ENCODE measurements at places on chromosomes 1 and 21. TPM values are rescaled to one million over a fixed set of nuclear protein-coding genes. Genes with fewer than 3 reads are reported as not detected.

VWA5B1 gene
- not detected for total RNA-seq

IQCC gene
- 5.6 TPM for total RNA-seq

FCN3 gene
- 15.6 TPM for total RNA-seq

CLDN8 gene
- total RNA-seq = 6.9 TPM

SAMD11 gene
- total RNA-seq = 61.6 TPM

DNA sequence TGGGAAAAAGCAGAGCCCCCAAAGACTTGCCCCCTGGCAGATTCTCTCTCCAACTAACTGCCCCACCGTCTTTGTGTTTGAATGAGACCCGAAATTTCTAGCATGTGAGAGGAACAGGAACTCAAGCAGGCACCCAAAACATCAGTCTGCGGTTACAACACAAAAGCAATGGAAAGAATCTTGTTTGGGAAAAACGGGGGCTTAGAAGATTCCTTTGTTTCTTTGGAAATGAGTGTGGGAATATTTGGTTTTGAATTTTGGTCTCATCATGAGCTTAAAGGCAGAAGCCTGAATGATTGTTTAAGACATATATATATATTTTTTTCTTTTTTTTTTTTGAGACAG, 188.9 kb upstream of the TMEM51 start:
- no peak overlapping the region for H3K4me3 ChIP-seq
- H3K36me3 ChIP-seq = no peaks in the 10 kb centered on the region
- no peak overlapping the region for H3K27ac ChIP-seq
- no peaks in the 10 kb centered on the region for H3K27me3 ChIP-seq
- DNase-seq = no peak
- no peaks in the 10 kb centered on the region for H3K4me1 ChIP-seq

DNA sequence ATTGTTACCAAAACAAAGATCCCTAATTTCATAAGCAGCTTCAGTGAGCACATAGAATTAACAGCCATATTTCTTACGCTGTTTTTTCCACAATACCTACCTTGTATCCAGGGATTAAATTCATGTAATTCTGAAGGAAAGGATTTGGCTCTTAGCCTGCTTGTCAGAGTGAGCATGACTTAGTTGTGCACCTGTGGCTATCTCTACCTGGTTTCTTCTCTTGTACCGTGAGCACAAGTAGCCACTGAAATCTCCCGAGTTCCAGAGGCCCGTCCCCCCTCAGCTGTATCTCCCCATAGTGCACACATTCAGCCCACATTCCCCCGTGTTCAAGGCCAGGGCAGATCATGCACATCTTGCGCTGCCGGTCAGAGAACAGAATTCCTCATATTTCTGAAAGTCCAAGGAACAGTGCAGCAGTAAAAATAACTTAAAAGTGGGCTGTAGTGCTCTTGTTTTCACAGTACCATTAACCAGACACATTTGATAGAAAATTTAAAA, 2.3 kb downstream of the TENT5C start:
- H3K4me1 ChIP-seq = peaks cover 12% of the 10 kb centered on the region
- H3K27ac ChIP-seq = no peak overlapping the region
- DNase-seq = no peak

GRCh38 chr1:32291145-32291707, 657 bp upstream of the HDAC1 start:
- no peaks in the 10 kb centered on the region for H3K36me3 ChIP-seq
- no peak for DNase-seq
- H3K4me1 ChIP-seq = peaks cover 8% of the 10 kb centered on the region
- H3K27me3 ChIP-seq = no peaks in the 10 kb centered on the region

- no peaks in the 10 kb centered on the region for H3K27me3 ChIP-seq
- H3K36me3 ChIP-seq = no peaks in the 10 kb centered on the region
- no peaks in the 10 kb centered on the region for H3K4me1 ChIP-seq
- DNase-seq = no peak
- no peak overlapping the region for H3K4me3 ChIP-seq
Observed at GRCh38 chr1:88736633-88737248, 52.7 kb downstream of the PKN2 start.

DNA sequence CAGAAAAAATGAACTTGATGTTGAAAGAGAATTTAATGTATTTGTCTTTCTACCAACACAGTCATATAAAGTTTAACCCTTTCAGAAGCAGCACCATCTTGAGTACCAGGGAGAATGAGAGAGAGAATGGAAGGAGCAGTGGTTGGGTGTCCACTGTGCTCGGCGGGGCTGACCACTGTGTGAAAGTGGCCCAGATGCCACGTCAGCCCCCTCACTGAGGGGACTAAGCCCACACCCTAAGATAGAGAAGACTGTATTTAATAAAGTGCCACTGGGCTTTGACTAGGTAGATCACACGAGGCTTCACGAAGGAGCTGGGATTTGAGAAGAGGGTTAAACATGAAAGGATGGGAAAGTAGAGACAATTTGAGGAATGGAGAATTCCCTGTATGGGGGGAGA, 31.2 kb downstream of the BATF3 start:
- H3K4me1 ChIP-seq = no peaks in the 10 kb centered on the region
- no peak for DNase-seq
- H3K27me3 ChIP-seq = no peaks in the 10 kb centered on the region
- H3K27ac ChIP-seq = peak overlapping the region; percentile 55
- H3K36me3 ChIP-seq = no peaks in the 10 kb centered on the region

DNA sequence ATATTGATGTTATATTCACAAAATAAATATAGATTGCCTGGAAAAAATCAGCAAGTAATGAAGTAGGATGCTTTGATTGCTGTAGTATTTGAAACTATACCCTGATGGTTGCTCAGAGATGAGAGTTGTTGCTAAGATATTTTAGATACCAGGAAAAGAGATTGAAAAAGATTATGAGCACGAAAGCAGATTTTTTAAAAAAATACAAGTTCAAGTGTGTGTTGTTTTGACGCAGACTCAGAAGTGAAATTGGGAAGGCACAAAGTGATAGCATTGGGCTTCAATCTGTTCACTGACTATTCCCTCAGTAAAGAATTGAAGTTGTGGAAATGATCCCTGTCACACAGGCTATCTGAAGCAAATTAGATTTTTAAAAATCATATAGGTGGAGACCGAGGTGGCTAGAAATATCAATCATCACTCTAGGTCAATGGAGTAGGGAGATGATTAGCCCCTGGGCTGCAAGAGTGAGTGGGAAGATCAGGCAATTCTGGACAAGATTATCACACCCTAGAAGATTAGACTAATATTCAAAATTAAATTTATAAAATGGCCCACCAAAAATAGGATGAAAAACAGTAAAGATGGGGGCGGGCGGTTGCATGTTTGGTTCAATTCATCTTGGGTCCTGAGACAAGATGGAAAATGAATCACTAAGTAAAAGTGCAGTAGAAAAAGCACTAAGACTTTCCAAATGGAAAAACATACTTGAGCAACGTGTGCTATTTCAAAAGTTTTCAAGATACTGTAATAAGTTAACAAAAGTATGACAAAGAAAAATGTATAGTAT, 41.5 kb upstream of the LRRC8D start:
- no peaks in the 10 kb centered on the region for H3K27me3 ChIP-seq
- no peak overlapping the region for H3K27ac ChIP-seq
- H3K4me1 ChIP-seq = no peaks in the 10 kb centered on the region
- no peak overlapping the region for H3K4me3 ChIP-seq

GRCh38 chr1:79976287-79976686, 969.8 kb upstream of the ADGRL4 start:
- H3K4me3 ChIP-seq = no peak overlapping the region
- no peaks in the 10 kb centered on the region for H3K36me3 ChIP-seq
- no peak overlapping the region for H3K27ac ChIP-seq
- H3K27me3 ChIP-seq = no peaks in the 10 kb centered on the region

- no peak overlapping the region for H3K4me3 ChIP-seq
- no peak overlapping the region for H3K27ac ChIP-seq
Observed at GRCh38 chr1:24963099-24963872, 33.2 kb upstream of the RUNX3 start.
